ENCODE measurements at places on chromosomes 12 and 14. TPM values are rescaled to one million over a fixed set of nuclear protein-coding genes. Genes with fewer than 3 reads are reported as not detected.

RASSF9 gene
- not detected for polyA plus RNA-seq

MYH6 gene
- polyA plus RNA-seq = not detected

CTSG gene
- polyA plus RNA-seq = not detected

TEX52 gene
- not detected for polyA plus RNA-seq

SLC8A3 gene
- polyA plus RNA-seq = 1.3 TPM

SDR9C7 gene
- 0.54 TPM for polyA plus RNA-seq

C1S gene
- 9.1 TPM for polyA plus RNA-seq

ACSS3 gene
- 0.20 TPM for polyA plus RNA-seq

HOXC5 gene
- not detected for polyA plus RNA-seq

GLIPR1L2 gene
- 10.5 TPM for polyA plus RNA-seq

FBXO33 gene
- 23.5 TPM for polyA plus RNA-seq

LHX5 gene
- polyA plus RNA-seq = 3.1 TPM

KRT74 gene
- polyA plus RNA-seq = 0.35 TPM

LRP1 gene
- polyA plus RNA-seq = 6.2 TPM

TSHR gene
- 2.9 TPM for polyA plus RNA-seq

CHPT1 gene
- polyA plus RNA-seq = 57.5 TPM

RNASE3 gene
- 2.3 TPM for polyA plus RNA-seq

AQP2 gene
- polyA plus RNA-seq = not detected

ANKRD33 gene
- polyA plus RNA-seq = not detected

DAD1 gene
- polyA plus RNA-seq = 1,040 TPM

ALDH1L2 gene
- 7.7 TPM for polyA plus RNA-seq

POTEM gene
- polyA plus RNA-seq = not detected

SLCO1C1 gene
- 9.3 TPM for polyA plus RNA-seq

GPR132 gene
- polyA plus RNA-seq = 0.20 TPM

EPYC gene
- polyA plus RNA-seq = not detected

SLIRP gene
- 999 TPM for polyA plus RNA-seq

CMA1 gene
- polyA plus RNA-seq = not detected

GPR135 gene
- 2.2 TPM for polyA plus RNA-seq

SLC7A7 gene
- not detected for polyA plus RNA-seq

CLEC7A gene
- not detected for polyA plus RNA-seq

CLEC9A gene
- polyA plus RNA-seq = not detected

CCDC177 gene
- 0.13 TPM for polyA plus RNA-seq

SOS2 gene
- polyA plus RNA-seq = 9.9 TPM

CCDC198 gene
- polyA plus RNA-seq = 1.4 TPM

STX2 gene
- polyA plus RNA-seq = 0.83 TPM

KLRC2 gene
- 5.5 TPM for polyA plus RNA-seq

KRT3 gene
- not detected for polyA plus RNA-seq

MYH7 gene
- polyA plus RNA-seq = not detected

SLC6A15 gene
- 75.1 TPM for polyA plus RNA-seq

FAM181A gene
- polyA plus RNA-seq = not detected

PGF gene
- polyA plus RNA-seq = not detected

GRIN2B gene
- polyA plus RNA-seq = 0.01 TPM

KRT2 gene
- polyA plus RNA-seq = not detected

NANOG gene
- 0.09 TPM for polyA plus RNA-seq

CCDC38 gene
- polyA plus RNA-seq = not detected

P3H3 gene
- polyA plus RNA-seq = 1.6 TPM

TTC7B gene
- polyA plus RNA-seq = 14.3 TPM

TAS2R42 gene
- not detected for polyA plus RNA-seq

TROAP gene
- not detected for polyA plus RNA-seq

ZDHHC22 gene
- polyA plus RNA-seq = 3.5 TPM

Data from Purkinje cell (primary cell).